Aorta (tissue), 5 donors: ENCODE measurements at places on chromosomes 11 and 22. TPM values are rescaled to one million over a fixed set of nuclear protein-coding genes. Genes with fewer than 3 reads are reported as not detected.

The MUC15 gene
- not detected for total RNA-seq

GRCh38 chr22:47369020-47369419 lies 606.6 kb downstream of the TBC1D22A start:
- no peak for DNase-seq

- DNase-seq = peak; percentile 62
Measured at GRCh38 chr22:23531283-23531956, 48.7 kb downstream of the IGLL1 start.

The KIF18A gene
- 0.60 TPM for total RNA-seq

GRCh38 chr11:1757861-1758610 lies 5.7 kb downstream of the CTSD start:
- DNase-seq = peak; percentile 74

DNA sequence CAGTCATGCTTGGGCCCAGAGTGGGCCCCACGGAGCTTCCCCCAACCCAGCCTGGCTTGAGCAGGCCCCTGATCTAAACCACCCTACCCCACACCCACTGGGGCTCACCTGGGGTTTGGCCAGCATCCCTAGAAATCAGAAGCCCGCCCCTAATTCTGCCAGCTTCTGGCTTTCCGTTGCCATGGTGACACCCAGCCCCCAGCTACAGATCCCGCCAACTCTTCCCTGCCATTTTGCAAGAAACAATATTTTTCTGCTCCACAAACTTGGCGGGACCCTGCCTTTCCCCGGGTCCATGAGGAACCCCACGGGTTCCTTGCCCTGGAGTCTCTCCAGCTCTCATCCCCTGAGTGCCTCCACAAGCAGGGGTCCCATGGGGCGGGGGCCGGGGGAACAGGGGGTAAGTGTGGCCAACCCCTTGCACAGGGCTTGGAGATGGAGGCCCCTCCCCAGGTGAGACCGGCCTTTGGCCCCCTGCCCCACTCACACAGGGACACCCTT lies 90.0 kb downstream of the CDKN1C start:
- DNase-seq = peak; percentile 41

- no peak for DNase-seq
Measured at GRCh38 chr11:9972989-9973388, 309.1 kb downstream of the SWAP70 start.

GRCh38 chr11:75342231-75342918 lies 9.1 kb downstream of the ARRB1 start:
- DNase-seq = no peak

The RIBC2 gene
- 1.2 TPM for total RNA-seq

The CCDC73 gene
- total RNA-seq = not detected

DNA sequence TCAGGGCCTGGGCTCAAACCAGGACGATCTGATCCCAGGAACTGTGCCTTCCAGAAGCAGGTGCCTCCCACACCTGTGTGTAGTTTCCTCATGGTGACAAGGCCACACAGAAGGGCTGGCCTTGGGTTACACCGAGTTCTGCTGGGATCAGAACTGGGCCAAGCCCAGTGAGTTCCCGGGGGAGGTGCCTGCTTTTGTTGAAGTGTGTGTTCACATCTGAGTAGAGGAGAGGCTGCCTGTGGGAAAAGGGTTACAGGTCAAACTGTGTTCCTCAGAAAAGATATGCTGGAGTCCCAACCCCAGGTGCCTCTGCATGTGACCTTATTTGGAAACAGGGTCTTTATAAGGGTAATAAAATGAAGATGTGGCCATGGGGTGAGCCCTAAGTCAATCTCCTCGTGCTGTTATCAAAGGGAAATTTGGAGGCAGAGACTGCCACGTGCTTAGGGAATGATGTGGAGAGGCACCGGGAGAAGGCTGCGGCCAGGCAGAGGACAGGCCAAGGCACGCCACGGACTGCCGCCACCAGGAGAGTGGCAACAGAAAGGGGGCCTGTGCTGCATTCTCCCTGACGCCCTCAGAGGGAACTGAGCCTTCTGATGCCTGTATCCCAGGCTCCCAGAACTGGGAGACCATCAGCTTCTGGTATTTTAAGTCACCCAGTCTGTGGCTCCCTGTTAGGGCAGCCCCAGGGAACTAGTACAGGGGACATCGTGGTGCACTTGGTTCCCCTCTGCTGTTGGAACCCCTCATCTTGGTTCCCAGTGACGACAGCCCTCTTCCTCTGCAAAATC lies 158.8 kb downstream of the CACNA1I start:
- DNase-seq = no peak

DNA sequence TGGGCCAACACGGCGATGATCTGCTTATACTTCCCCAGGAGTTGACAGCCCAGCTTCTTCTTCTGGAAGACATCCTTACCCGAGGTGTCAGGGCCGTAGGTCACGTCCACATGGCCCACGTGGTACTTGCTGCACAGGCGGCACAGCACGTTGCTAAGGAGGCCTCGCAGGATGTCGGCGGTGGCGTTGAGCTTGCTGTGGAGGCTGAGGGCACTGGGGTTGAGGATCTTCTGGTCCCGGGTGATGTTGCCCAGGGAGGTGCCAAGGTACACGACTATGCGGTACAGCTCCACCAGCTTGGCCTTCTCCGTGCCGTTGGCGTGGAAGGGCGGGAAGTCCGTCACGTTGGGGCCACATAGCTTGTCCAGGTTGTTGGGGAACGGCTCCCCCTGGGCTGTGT lies 2.9 kb downstream of the LIF start:
- no peak for DNase-seq

GRCh38 chr11:21635394-21636145 lies 557.3 kb upstream of the ANO5 start:
- no peak for DNase-seq

- DNase-seq = peak; percentile 77
Measured at GRCh38 chr11:11028017-11028692, 170.3 kb upstream of the ZBED5 start.

The SLC37A2 gene
- 9.1 TPM for total RNA-seq

The AQP11 gene
- total RNA-seq = not detected

The PICK1 gene
- total RNA-seq = 25.0 TPM

The LUZP2 gene
- total RNA-seq = 0.15 TPM

GRCh38 chr11:80559942-80560341 lies 1119.1 kb upstream of the TENM4 start:
- DNase-seq = no peak

The ASPHD2 gene
- 2.6 TPM for total RNA-seq

- no peak for DNase-seq
Measured at GRCh38 chr11:35118906-35119305, 20.1 kb upstream of the CD44 start.

- no peak for DNase-seq
Measured at GRCh38 chr11:4684631-4685285, 12.9 kb downstream of the OR51E2 start.

The ABTB2 gene
- total RNA-seq = 10.5 TPM

DNA sequence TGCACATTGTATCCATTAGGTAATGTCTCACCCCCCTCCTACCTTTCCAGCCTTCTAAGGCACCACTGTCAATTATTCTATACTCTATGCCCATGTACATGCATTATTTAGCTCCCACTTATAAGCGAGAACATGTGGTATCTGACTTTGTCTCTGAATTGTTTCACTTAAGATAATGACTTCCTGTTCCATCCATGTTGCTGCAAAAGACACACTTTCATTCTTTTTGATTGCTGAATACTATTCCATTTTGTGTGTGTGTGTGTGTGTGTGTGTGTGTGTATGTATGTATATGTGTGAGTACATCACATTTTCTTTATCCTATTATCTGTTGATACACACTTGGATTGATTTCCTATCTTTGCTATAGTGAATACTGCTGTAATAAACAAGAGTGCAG lies 84.2 kb downstream of the PGR start:
- DNase-seq = no peak

The ELF5 gene
- not detected for total RNA-seq
